RPMI7951 (cell line): ENCODE measurements at places on chromosomes 4 and X. TPM values are rescaled to one million over a fixed set of nuclear protein-coding genes. Genes with fewer than 3 reads are reported as not detected.
A peak's percentile ranks its signal among the peaks of the same experiment; 100 is the strongest.

The BEND2 gene
- total RNA-seq: not detected in 2 replicates

The SLC6A14 gene
- not detected in 2 replicates for total RNA-seq

The LEF1 gene
- total RNA-seq: 31.6 and 52.9 TPM in 2 replicates

The TLL1 gene
- total RNA-seq: 0.20 TPM in 1 of 2 replicates, not detected in the other

- DNase-seq: no peak
Observed at GRCh38 chr4:148454835-148455234, 12.6 kb upstream of the NR3C2 start.

DNA sequence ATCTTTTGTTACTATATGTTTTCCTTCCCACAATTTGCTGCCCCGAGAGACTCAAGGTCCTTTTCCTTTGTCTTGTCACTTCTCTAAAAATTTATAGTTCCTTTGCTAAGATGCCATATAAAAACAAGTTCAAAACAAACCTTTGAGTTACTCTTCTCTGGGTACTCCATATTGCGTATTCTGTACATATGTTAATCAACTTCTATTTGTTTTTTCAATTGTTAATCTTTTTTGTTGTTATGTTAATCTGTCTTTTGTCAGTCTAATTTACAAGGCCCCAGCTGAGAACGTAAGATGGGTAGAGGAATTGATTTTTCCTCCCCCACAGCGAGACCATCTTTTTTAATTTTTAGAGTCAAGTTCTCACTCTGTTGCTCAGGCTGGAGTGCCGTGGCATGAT, 7.2 kb upstream of the PPEF2 start:
- DNase-seq: no peak

- peak; percentile 65 for DNase-seq
Observed at GRCh38 chrX:2374086-2374485, 126.7 kb downstream of the DHRSX start.

GRCh38 chrX:50198348-50198747, 2.5 kb downstream of the AKAP4 start:
- DNase-seq: peak; percentile 27

DNA sequence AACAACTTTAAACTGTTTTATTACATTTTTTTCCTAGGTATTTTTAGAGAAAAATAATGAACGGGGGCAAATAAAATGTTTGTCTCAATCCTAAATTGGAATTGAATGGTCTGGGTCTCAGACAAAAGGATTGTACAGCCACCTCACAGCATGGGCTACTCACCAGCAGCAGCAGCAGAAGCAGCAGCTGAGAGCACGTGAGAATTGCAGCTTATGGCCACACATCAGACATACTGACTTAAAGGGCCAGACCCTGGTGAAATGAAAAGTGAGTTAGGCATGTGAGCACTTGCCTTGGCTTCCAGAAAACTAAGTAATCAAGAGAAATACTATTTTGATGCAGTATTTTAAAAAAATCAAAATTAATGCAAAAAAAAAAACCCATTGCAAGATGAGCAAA, 56.6 kb downstream of the AASDH start:
- peak; percentile 2 for DNase-seq

GRCh38 chr4:118346495-118346894, 6.3 kb downstream of the PRSS12 start:
- no peak for DNase-seq

DNA sequence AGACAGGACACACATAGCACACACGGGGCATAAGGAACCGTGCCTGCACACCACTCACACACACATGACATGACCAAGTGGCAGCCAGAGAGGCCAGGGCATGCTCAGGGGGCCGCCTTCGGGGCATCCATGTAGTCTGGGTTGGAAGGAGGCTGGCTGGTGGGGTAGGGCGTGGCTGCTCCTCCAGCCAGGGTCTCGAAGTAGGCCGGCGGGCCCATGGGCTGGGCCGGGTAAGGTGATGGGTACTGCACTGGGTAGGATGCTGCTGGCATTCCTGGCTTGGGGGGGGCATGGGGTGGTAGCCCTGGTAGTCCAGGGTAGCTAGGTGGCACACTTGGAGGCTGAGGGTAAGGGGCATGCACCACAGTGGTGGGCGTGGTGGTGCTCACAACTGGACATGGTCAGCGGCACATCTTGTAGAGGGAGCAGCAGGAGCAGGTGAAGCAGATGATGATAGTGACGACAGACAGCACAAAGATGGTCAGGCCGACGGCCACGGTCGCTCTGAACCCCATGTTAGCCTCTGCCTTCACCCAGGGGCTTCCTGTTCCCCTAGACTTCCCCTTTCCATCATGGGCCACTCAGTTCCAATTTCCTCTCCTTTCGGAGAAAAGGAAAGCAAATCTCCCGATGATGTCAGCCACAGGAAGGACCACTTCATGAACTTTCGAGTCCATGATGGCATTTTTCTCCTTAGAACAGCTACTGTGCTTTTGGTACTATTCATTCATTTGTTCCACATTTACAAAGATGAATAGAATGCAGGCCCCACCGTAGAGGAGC, 10.9 kb upstream of the DDX3X start:
- no peak for DNase-seq

DNA sequence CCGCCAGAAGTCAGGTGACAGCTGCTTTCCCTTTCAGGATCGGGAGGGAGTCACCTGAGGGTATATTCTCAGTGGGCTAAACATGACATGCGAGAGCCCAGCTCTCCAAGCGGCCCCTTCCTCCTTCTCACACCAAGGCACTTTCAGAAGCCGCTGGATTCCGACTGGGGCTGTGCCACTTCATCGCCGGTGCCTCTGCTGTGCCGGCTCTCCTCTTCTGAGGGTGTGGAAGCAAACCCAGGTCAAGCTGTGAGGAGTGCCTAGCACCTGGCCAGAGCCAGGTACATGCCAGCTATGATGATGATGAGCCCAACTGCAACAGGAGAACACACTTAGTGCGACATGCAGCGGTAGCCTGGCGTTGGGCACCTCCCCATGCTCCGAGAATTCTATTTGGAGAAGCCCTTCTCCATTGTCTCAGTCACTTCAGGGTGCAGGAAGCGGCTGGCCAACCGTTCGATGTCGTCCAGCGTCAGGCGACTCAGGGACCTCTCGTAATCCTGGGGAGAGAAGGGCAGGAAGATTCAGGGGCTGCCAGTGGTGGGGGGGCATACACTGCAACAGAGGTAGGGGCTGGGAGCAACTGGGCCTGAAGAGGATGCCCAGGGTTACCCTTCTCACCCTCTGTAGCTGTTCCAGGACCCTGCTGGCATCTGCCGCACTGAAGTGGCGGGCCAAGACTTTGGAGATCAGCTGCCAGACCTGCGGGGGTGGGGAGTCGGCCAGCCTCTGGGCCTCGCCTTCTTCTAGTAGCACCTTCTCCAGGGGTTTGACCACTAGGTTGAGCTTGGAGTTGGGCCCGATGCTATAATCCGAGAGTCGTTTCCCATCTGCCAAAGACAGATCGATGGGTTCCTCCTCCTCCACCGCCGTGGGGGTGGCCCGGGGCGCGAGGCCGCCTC, 1.0 kb downstream of the UBL4A start:
- DNase-seq: no peak

- DNase-seq: no peak
Observed at GRCh38 chrX:84666086-84666485, 163.8 kb upstream of the HDX start.

DNA sequence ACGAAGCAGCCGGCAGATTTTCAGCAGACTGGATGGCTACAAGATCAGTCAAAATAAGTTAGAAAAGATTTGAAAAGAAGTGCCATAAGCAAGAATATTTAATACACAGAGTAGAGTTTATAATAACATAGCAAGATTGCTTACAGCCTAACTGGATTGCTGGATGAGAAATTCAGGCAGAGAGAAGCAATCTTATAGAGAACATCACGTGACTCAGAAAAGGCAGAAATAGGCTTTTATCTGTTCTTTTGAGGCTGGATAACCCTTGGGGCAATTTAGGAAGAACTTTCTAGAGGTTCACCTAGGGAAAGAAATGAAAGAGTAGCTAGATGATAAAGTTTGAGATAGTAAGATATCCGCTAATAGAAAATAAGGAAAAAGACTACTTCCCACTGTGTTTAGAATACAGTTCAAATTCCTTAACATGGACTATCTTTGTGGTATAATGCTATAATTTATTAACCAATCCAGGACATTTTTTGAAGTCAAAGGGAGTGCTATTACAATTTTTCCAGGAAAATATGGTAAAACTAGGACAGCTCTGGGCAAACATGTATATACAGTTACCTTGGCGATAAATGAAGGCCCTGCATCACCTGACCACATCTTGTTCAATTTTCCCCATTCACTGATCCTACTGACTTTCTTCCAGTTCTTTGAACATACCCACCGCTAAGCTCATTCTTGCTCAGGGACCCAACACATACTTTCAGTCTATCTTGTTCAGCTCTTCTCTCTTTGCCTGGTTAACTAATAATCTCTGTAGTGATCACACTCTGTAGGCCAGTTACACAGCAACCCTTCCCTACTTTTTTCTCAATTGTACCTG, 12.7 kb upstream of the SPCS3 start:
- no peak for DNase-seq

DNA sequence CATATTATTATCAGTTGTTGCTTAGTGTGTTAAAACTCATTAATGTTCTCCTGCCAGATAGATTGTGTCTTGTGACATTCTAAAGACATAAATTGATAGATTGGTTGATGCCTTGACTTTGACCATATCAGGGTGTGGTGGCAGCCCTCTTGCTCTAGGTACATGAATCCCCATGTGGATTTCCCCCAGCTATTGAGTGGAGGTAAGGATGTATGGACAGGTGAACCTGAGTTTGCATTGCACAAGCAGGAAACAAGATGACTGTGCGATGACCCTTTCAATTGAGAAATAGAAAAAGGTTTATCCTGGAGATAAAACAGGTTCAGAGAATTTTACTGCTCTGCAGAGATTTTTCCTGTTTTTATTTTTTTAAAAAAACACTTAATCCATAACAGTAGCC, 619.2 kb downstream of the SPRY1 start:
- DNase-seq: no peak
